Glomerular endothelial cell (primary cell): ENCODE measurements at places on chromosomes 2 and 18. TPM values are rescaled to one million over a fixed set of nuclear protein-coding genes. Genes with fewer than 3 reads are reported as not detected.
A peak's percentile ranks its signal among the peaks of the same experiment; 100 is the strongest.

- no peak for DNase-seq
Measured at GRCh38 chr2:9950521-9951271, 797 bp upstream of the GRHL1 start.

MRPL44 gene
- total RNA-seq: 36.1 and 38.6 TPM in 2 replicates

NMUR1 gene
- not detected in 2 replicates for total RNA-seq

VWC2L gene
- total RNA-seq: not detected in 2 replicates

DNAJB2 gene
- 31.7 and 33.1 TPM in 2 replicates for total RNA-seq

- DNase-seq: no peak
Measured at GRCh38 chr2:15771124-15771523, 169.2 kb upstream of the MYCN start.

DNA sequence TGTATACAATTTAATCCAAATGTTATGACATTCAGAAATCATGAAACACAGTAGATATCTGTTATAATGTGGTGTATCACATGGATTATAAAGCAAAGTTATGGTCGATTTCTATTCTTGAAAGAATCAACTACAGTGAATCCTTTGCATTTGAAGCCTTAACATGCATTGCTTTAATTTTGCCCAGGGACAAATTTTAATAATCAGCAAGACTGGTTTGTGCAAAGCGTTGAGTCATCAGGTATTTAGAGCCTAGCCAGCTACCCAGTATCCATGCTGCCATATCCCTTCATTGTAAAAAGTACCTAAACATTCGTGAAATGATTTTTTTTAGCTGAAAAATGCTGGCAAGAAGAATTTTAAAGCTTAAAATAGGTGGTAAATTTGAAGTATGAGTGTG, 8.9 kb upstream of the SPDYA start:
- DNase-seq: no peak

OR6B2 gene
- not detected in 2 replicates for total RNA-seq

- DNase-seq: no peak
Measured at GRCh38 chr2:236934656-236935055, 151.0 kb upstream of the COPS8 start.

DNA sequence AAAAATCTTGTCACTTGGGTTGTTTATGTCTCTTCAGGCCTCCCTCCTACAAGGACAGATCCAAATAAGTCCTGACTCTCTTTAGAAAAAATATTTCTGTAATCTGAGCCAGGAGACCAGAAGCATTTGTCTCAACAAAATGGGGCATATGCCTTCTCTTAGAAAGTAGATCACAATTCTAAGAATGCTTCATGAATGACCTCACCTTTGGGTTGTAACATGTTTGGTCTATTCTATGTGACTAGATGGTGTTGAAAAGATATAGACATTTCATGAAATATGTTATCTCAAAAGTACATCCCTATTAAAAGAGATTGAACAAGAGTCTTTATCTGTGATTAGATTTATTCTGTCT, 159.0 kb upstream of the SETBP1 start:
- no peak for DNase-seq

- no peak for DNase-seq
Measured at GRCh38 chr2:108396845-108397244, 19.1 kb downstream of the SULT1C4 start.

- no peak for DNase-seq
Measured at GRCh38 chr2:55511508-55512124, 7.9 kb upstream of the CFAP36 start.

GKN2 gene
- not detected in 2 replicates for total RNA-seq

RNF152 gene
- total RNA-seq: 26.7 and 59.6 TPM in 2 replicates

DNA sequence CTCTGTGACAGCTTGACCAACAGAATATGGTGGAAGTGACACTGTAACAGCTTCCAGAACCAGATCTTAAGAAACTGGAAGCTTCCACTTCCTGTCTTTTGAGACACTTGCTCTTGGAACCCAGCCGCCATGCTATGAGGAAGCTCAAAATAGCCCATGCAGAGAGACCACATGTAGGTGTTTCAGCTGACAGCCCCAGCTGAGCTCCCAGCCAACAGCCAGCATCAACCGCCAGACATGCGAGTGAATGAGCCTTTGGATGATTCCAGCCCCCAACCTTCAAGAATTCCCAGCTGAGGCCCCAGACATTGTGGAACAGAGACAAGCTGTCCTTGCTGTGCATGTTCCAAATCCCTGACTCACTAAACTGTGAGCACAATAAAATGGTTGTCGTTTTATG, 27.9 kb downstream of the ACVR1 start:
- DNase-seq: no peak

SP9 gene
- total RNA-seq: not detected in 2 replicates

TTN gene
- 0.41 and 0.53 TPM in 2 replicates for total RNA-seq

KCNIP3 gene
- total RNA-seq: 2.2 and 3.8 TPM in 2 replicates

DNA sequence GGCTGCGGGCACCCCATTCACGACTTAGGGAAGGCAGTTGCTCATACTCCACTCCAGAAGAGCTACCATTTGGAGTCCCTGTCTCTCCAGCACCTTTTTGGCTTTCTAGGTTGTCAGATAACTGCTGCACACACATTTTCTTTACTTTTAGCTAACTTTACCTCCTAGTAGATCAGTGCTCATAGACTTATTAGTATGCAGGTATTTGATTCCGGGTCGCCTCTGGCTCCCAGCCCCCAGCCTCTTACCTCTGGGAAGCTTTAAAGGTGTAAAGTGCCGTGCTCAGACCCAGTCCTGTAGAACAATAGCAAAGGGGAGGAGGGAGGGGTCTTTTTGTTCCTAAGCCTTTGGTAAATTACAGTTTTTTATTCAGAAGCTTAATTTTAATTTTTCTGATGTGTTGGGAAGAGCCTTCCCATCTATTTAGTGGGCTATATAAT, 102.9 kb downstream of the SPTBN1 start:
- DNase-seq: no peak

ANKRD30BL gene
- not detected in 2 replicates for total RNA-seq

DNA sequence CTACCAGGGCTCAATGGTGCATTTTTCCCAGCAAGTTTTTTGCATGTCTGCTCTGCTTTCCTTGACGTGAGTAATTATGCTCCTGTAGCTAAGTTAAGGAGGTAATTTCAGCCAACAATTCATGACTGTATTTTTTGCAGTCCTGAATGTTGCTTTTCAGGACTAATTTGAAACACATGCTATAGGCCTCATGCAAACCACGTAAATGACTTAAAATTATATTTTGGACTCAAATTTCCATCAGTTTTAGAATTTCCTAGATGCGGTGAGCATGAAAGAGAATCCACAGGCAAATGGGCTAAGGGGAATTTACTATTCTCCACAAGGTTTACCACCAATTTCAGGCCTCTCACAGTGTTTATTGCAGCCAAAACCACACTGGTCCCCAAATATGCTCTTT, 589.9 kb upstream of the LRRTM1 start:
- no peak for DNase-seq

ABCB11 gene
- total RNA-seq: 0.18 TPM in 1 of 2 replicates, not detected in the other

DNA sequence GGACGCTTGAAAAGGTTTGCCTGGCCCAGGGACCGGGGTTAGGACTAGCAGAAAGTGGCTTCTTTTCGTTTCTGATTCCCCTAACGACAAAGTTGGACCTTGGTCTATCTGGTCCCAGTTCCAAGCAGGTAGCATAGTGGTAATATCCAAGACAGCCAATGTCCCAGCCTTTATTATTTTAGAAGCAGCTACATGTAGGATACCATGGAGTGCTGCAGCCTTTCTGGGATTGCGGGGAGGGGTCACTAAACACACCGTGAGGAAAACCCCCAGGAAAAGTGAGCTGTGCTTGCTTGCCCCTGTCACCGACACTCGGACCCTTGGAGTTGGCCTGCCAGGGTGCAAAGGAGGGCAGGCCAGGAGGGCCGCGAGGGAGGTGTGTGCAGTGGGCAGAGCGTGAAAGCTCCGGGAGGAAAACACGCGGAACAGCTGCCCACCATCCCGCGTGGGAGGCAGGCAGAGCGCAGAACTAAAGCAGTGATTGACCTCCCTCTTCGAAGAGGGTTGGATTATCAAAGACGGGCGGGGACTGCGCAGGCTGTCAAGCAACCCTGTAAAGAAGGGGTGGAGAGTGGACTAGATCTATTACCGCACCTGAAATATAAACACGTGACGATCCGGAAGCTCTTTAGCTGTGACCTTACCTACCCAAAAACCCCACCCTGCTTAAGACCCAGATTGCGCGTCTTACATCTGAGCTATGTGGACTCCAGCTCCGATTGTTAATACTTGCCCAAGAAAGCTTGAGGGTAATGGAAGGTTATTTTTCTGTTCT, 624 bp upstream of the MAP4K3 start:
- DNase-seq: no peak

DNA sequence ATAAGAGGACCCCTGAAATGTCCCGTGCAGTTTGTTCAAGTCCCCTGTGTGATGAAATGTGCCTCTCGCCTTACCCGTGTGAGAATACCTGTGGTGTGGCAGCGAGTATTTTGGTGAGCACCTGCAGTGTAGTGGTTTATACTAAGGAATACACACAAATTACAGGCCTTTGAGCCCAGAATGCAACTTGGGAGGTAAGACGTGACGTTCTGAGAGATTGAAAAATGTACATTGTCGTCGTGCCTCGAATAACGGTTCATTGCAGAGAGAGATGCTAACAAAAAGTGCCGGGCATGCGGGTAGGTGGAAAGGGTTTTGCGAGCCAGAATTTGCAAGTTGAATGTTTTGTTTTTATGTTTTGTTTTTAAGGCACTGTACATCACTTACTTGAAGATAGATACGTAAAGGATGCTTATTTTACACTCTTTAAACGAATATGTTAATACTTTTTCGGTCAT, 867 bp downstream of the RBBP8 start:
- no peak for DNase-seq

HOXD13 gene
- total RNA-seq: not detected in 2 replicates

ABCG8 gene
- not detected in 2 replicates for total RNA-seq

DNA sequence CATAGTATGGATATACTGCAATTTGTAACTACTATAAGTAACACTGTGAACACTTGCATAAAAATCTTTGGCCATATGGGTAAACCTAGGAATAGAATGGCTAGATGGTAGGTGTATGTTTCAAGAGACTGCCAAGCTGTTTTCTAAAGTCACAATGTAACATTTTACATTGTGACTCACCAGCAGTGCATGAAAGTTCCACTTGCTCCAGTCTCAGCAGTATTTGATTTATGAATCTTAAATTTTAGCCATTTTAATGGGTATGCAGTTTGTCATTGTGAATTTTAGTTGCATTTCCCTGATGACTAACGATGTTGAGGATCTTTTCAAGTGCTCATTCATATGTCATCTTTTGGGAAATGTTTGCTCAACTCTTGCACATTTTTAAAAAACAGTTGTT, 86.1 kb downstream of the FARSB start:
- DNase-seq: no peak

GRCh38 chr2:37168217-37168981, 11.6 kb upstream of the EIF2AK2 start:
- DNase-seq: no peak

EN1 gene
- not detected in 2 replicates for total RNA-seq

TTR gene
- total RNA-seq: not detected in 2 replicates

ABCG5 gene
- total RNA-seq: not detected in 2 replicates

TDRD15 gene
- total RNA-seq: not detected in 2 replicates

- DNase-seq: no peak
Measured at GRCh38 chr18:30160124-30160523, 882.4 kb downstream of the DSC3 start.

GRCh38 chr18:5175378-5175777, 21.7 kb downstream of the AKAIN1 start:
- no peak for DNase-seq

PLEKHB2 gene
- 98.1 and 113 TPM in 2 replicates for total RNA-seq

DNA sequence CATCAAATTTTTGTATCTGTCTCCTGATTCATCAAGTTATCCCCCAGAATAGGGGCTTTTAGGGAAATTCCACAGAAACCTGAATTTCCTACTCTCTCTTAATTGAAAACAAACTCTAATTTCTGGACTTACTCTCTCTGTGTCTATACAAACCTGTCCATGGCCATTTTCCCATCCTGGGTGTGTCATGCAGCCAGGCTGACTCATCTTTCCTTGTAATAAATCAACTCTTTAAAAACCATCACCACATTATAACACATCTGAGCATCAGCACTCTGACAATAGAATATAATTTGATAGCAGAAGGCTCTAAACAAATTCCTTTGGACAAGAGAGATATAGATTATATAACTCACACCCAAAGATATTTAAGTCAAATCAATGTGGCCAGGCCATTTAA, 610.2 kb downstream of the DCC start:
- no peak for DNase-seq

- DNase-seq: no peak
Measured at GRCh38 chr2:205686056-205686782, 3.9 kb downstream of the NRP2 start.

- no peak for DNase-seq
Measured at GRCh38 chr2:42378415-42378814, 17.4 kb upstream of the COX7A2L start.

- DNase-seq: no peak
Measured at GRCh38 chr18:42807887-42808286, 307.6 kb downstream of the RIT2 start.

TUBA3E gene
- total RNA-seq: not detected in 2 replicates

DNA sequence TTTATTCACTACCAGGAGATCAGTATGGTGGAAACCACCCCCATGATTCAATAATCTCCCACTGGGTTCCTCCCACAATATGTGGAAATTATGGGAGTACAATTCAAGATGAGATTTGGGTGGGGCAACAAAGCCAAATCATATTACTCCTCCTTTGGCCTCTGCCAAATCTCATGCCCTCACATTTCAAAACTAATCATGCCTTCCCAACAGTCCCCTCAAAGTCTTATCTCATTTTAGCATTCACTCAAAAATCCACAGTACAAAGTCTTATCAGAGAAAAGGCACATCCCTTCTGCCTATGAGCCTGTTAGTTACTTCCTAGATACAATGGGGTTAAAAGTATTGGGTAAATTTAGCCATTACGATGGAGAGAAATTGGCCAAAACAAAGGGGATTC, 989.5 kb upstream of the CNTNAP5 start:
- DNase-seq: no peak

- peak; percentile 41 for DNase-seq
Measured at GRCh38 chr2:9179572-9180201, 26.9 kb upstream of the ASAP2 start.

- no peak for DNase-seq
Measured at GRCh38 chr2:196278491-196278911, 107.1 kb upstream of the STK17B start.

DNA sequence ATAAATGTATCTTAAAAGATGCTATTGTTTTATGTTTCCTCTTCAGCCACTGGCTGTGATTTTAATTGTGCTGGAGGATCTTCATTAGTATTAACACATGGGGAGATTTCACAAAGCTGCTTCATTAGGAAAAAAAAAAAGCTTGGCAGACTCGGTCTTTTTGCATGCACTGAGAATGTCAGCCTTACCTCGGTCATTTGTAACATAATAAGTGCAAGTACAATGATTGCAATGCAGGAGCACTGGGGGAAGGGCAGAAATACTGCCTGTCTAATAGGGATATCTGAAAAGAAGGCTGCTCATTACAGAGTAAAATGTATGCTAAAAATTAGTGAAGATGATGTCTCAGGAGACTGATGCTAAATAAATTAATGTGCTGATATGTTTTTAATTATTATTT, 1.3 kb upstream of the BAZ2B start:
- no peak for DNase-seq
